A673 (cell line): ENCODE measurements at places on chromosomes 7 and 10.

GRCh38 chr10:95998255-95998784, 45.1 kb upstream of the CCNJ start:
- peak; percentile 5 for DNase-seq

GRCh38 chr7:64183126-64183742, 23.8 kb upstream of the ZNF735 start:
- no peak for DNase-seq

DNA sequence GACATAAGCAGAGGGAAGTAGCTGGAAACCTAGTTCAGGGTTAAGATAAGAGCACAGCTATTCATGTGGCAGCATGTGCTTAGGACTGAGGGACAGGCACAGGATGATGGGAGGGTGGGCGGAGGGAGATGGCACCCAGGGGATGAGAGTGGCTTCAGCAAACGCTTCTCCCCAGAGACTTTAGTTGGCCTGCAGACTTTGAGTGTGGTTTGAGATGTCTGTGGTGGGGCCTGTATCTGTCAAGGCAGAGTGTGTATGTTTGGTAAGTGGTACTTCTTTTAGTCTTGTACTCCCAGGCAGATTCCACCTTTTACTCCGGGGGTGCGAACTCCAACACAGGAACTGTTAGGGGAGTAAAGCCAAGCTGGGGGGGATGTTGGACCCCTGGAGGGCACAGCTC, 88.9 kb downstream of the WDFY4 start:
- DNase-seq = no peak

DNA sequence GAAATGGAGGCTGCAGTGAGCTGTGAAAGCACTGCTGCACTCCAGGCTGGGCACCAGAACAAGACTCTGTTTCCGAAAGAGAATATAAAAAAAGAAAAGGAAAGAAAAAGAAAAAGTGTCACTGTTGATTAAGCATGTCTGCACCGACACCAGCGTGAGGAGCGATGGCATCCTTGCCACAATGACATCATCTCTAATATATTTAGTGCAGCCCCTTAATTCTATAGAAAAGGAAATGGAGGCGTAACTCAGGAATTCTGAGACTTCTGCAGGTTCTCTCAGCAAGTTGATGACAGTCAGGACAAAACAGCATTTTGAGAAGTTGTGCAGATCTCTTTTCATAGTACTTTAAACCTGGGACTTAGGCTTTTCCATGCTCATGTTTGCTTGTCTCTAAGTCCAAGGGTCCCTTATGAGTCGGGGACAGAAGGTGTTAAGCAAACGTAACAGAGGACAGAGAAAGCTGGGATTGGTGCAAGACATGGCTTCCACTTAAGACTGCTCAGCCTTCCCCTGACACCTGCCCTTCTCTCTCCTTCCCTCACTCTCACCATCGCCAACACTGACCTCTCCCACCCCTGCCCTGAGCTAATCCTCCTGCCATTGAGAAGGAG, 16.9 kb upstream of the ANKRD1 start:
- DNase-seq = peak; percentile 33

DNA sequence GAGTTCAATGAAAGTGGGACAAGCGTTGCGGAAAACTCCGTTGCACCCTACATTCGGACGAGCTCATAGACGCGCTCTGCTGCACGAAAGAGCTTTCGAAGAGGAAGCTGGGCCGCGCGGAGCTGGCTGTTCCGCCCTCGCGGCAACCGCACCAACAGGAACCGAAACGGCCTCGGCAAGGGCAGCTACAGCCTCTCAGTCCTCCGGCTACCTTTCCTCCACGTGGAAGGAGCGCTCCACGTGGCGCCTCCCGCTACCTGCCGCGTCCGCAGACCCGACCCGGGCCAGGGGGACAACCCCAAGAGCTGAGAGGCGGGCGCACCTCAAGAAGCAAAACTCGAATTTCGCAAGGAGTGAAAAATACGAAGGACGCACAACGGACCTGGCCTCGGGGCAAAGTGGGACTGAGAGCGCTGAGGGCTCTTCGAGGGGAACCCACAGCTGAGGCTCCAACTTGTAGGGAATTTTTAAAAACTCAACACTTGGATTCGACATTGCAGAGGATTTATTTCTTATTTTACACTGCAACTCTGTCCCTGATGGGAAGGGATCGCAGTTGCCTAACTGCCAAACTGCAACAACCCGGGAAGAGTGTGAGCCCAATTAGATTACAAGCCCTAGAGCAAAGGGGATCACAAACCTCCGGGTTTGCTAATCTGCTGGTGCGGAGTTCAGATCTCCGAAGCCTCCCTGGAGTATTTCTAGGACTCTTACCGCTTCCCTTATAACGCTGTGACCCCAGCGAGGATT, 1.4 kb downstream of the HPSE2 start:
- DNase-seq = peak; percentile 37

GRCh38 chr10:49741108-49741995, 20.8 kb downstream of the OGDHL start:
- no peak for DNase-seq

GRCh38 chr7:46651561-46652088, 730.6 kb upstream of the IGFBP3 start:
- no peak for DNase-seq

DNA sequence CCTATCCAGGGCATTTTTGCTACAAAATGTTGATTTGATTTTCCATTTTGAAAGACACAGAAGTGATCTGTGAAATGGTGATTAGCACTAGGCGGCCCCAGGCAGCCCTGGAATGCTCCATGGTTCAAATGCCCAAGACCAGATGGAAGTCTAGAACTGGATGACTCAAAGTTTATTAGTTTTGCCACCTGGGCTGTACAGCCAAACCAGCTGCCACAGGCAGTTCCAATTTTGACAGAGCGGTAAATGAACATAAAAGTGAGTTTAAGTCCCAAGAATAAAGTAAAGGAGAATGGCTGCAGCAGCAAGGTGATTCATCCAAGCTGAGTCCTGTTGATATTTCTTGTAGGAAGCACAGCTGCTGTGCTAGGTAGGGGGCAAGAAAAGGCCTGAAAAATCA, 180.5 kb downstream of the SUGCT start:
- no peak for DNase-seq

GRCh38 chr10:60901561-60902235, 42.3 kb downstream of the RHOBTB1 start:
- peak; percentile 11 for DNase-seq

DNA sequence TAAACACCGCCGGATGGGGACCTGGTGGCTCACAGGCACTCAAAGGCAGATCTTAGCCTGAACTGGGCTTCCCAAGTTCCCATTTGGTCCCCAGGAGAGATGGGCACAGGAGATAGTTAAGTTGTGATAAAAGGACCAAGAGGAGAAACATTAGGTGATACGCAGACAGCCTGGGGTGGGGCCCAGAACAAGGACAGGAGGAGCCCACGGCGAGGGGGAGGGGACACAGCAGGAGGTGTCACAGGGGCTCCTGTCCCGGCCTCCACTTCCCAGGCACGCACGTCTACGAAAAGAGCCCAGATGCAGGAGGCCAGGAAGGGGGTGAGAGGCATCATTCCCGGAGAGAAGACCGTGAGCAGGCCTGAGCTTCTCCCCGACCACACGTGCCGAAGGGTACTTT, 16.3 kb upstream of the DNAAF5 start:
- DNase-seq = no peak

GRCh38 chr7:79455173-79455790, 1.8 kb upstream of the MAGI2 start:
- no peak for DNase-seq

DNA sequence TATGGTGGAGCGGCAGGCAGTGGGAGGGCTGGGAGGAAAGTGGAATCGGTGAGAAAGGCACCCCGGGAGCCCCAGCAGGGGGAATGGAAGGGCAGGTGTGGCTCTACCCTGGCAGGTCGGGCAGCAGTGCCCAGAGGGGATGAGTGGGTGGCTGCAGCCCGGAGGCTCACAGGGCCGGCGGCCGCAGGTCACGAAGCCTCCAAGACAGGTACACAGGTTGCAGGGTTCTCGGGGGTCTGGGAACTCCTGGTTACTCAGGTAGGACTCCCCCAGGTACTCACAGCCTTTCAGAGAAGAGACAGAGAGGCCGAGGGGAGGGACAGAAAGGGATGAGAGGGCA, 21.8 kb downstream of the KCP start:
- no peak for DNase-seq

DNA sequence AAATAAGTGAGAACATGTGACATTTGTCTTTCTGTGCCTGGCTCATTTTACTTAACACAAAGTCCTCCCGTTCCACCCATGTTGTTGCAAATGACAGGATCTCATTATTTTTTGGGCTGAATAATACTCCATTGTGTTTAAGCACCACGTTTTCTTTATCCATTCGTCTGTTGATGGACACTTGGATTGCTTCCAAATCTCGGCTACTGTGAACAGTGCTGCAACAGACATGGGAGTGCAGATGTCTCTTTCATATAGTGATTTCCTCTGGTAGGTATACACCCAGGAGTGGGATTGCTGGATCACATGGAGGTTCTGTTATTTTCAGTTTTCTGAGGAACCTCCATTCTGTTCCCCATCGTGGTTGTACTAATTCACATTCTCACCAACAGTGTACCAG, 264.4 kb upstream of the GALNT17 start:
- DNase-seq = no peak

GRCh38 chr10:98528166-98528804, 81.5 kb upstream of the HPS1 start:
- peak; percentile 63 for DNase-seq

GRCh38 chr7:23693224-23693623, 13.2 kb downstream of the FAM221A start:
- DNase-seq = no peak

DNA sequence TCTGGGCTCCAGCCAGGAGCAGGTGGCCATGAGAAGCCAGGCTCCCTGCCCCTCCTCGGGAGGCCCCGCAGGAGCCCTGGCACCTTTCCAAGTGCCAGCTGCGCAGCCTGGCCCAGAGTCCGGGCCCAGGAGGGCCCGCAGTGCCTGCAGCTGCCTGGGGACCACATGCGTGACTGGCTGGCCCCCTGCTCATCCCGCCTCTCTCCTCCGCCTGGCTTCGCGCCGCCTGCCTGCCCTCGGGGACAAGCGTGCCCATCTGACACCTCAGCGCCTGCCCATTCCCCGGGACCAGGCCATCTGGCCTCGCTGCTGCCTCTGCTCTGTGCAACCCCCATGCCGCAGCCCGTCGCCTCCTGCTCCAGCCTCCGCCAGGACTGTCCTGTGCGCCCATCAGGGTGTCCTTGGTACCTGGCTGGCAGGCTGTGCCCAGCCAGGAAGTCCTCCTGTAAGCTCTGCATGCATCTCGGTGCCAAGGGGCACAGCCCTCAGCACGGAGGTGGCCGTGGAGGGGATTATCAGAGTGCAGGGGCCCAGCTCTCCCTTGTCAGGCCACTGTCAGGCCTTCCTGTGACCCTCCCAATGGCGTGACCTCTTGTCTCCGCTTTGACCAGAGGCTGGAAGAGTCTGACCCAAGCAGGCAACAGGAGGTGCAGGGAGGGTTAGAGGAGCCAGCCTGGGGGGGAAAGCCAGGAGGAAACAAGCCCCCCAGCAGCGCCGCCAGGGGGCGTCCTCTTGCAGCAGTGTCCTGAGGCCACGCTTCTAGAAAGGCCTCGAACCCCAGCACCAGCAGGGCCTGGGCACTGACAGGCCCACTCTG, 50.5 kb downstream of the TMEM209 start:
- peak; percentile 46 for DNase-seq

DNA sequence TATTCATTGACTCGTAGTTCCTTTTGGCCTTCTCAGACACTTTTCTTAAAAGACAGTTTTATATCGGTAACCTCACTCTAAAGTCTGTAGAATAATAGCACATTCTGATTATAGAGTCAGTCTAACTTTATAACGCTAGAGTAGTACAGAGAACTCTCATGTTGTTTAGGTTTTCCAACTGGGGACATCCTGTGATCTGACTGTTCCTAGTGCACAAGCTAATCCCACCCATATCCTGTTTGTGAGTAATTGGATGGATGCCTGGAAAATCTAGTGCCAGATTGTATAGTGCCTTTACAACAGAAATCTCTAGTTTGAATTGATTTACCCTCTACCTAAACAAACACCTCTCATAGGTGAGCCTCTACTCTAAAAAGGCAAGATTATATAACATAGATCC, 107.4 kb downstream of the ZEB1 start:
- DNase-seq = peak; percentile 71

DNA sequence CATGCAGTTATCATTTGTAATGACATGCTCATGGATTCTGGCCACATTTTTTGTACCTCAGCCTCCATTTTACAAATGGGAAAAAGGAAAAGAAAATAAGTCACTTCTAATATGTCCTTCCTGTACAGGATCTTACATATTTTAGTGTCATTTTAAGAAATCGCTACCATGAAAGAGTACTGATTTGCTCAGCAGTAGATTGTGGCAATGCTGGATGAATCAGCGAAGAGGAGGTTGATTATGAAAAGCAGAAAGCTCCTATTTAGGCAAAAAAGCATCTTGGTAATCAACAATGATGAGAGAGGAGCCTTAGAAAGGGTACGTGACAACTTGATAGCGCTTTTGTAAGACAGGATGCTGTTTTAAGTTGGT, 522.9 kb downstream of the PARD3 start:
- DNase-seq = no peak

GRCh38 chr7:108347616-108348015, 108.6 kb downstream of the NRCAM start:
- DNase-seq = peak; percentile 35

DNA sequence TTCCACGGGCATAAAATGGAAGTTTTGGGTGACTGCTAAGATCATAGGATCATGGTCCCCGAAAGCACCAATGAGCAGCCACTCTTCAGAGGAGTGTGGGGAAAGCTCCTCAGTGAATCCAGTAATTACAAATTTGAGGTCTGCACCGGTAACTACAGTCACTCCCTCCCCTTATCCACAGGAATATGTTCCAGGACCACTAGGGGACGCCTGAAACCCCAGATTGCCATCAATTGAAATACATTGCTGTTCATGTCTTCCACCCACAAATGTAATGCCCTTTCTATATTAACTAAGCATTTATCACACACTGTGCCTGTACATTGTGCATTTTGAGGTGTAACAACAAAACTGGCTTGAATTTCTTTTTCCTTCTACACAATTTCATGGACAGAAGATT, 447.9 kb upstream of the PFKP start:
- DNase-seq = peak; percentile 74

- no peak for DNase-seq
Observed at GRCh38 chr10:77889277-77889903, 37.2 kb downstream of the DLG5 start.

DNA sequence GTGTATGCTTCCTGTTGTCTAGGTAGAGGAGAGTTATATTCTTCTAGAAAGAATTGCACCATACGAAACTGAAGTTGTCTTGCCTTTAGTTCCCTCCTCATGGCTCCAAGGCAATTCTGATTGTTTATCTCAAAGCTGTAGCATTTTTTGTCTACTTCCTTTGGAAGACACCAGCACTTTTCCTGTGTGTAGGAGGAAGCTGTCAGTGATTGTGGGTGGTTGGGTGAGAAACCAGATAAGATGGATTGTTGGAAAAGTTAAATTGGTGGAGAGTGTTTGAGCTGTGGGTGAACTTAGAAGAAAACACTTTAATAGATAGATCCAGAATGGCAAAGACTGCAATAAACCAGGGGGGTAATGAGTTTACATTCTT, 12.1 kb upstream of the CSTF2T start:
- DNase-seq = no peak

- no peak for DNase-seq
Observed at GRCh38 chr10:113752553-113752952, 1.1 kb downstream of the PLEKHS1 start.
